ENCODE measurements at places on chromosomes 5 and 9.

- DNase-seq: no peak
Observed at GRCh38 chr5:171371326-171371725, 16.3 kb upstream of the NPM1 start.

GRCh38 chr5:126456217-126456820 is 33.1 kb downstream of the GRAMD2B start:
- DNase-seq: no peak

GRCh38 chr9:2610985-2611384 is 10.6 kb upstream of the VLDLR start:
- DNase-seq: no peak

- no peak for DNase-seq
Observed at GRCh38 chr5:152309926-152310450, 95.1 kb downstream of the NMUR2 start.

- no peak for DNase-seq
Observed at GRCh38 chr9:107046692-107047091, 183.7 kb downstream of the ZNF462 start.

- DNase-seq: peak; percentile 29
Observed at GRCh38 chr9:133737774-133738639, at the start of gene SARDH. SARDH (minus strand) TSS chr9:133738352; CDS start chr9:133734173, 4,179 bp downstream.

- no peak for DNase-seq
Observed at GRCh38 chr9:89802781-89803355, 198.1 kb downstream of the GADD45G start.

DNA sequence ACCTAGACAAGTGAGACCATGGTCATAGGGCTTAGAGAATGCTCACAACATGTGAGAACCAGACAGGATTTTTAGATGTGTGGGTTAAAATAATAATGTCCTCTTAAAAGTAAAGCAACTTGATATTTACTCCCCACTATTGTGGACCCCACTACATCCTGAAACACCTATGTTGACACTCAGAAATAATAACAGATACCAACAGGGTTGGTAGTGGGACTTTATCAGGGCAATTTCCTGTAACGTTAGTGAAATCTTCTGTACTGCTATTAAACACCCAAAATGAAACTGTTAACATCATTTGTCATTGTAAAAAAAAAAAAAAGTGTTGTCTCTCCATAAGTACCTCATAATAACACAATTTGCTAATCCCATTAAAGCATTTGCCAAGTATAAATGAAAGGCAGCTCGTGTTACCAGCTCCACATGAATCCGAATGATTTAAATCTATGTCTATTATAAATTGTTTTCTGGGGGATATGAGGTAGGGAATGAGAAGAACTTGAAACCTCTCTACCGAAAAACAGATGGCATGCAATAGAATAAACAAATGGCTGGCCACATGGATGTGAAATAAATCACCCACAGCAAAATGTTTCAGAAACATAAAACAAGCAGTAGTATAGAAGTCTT is 285.9 kb downstream of the ARHGEF28 start:
- DNase-seq: no peak

DNA sequence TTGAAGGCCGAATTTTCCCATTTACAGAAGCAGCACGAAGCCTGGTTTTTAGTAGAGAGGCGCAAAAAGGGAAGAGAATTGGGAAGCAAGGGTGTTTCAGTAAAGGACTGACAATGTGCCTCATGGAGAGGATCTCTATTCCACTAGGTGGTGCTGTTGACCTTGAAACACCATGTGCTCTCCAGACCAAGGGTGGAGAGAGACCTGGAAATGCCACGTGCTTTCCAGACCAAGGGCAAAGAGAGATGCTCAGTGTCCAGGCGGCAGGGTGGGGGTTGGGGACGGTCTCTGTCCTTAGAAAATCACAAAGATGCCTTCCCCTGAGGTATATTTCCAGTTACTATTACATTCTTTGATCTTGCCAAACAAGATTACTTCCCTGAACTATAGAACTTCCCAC is 425.3 kb downstream of the CSNK1G3 start:
- DNase-seq: no peak

DNA sequence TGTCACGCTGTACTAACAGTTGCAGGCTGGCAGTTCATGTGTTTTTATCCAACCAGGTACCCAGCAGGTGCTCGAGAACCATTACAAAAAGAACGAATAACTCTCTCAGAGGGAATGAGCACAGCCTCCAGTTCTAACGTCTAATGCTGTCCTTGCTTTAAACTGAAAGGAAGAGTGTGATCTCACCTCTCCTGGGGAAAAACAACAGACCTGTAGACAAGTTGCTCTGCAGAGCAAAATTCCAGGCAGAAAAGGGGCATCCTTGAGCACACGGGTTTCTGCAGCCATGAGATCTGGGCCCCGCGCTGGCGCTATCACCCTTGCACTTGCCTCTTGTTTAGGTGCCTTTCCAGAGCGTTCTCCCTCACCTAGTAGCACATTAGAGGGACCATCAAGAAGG is 92.5 kb upstream of the DNAH5 start:
- DNase-seq: no peak

DNA sequence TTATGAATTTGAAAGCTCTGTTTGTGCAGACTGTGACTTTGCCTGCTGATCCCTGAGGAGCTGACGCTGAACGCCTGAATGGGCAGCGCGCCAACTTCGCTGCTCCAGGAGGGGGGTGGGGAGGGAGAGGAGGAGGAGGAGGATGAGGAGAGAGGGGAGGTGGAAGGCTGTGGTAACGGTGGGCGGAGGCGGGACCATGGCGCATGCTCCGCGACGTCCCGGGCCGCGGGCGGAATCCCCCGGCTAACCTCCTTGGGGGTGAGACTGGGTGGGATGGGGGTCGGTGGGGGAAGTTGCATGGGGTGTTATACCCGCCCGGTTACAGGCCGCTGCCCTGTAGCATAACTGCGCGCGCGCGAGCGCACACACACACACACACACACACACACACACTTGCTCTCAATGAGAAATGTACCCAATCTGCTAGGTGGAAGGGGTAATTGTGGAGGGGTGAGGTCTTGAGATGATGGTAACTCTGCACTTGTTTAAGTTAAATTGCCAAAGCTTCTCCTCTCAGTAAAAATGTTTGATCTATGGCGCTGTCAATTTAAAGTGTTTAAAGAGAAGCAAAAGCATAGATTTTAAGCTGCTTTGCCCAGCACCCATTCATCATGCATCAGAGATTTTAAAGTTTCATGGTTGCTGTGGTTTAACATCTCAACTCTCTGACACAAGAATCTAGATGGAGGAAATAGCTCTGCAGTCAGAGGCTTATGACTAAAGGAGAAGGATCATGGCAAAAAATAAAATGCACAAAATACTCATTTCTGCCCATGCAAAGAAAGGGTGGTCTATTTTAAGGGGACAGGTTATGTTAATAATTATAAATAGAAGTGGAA is 76.6 kb upstream of the TBCA start:
- DNase-seq: no peak

- DNase-seq: no peak
Observed at GRCh38 chr5:34656001-34656699, at the start of gene RAI14. RAI14 (plus strand) TSS chr5:34656328; CDS start chr5:34686920, 30,592 bp downstream.

DNA sequence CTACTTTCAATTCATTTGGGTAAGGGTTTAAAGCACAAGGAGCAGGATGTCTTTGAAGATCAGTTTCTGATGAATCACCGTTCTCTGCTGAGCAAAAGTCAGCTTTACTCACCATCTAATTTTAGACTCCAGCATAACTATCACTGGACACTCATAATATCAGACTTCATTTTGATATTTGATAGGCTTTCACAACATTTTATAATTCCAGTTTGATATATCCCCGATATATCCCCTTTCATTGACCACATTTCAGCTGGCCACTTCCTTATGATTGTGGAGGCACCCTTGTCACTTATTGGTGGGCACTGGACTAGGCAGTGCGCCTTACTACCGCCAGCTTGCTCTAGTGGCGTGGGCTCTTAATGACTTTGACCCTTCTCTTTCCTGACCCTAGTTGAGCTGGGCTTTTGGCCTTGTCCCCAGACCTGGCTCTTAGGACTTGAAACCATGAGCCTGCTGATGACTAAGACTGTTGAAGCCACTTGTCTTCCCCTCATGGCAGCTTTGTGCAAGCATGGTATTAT is 46.8 kb downstream of the CYSTM1 start:
- no peak for DNase-seq

- DNase-seq: no peak
Observed at GRCh38 chr5:142314606-142315005, 10.2 kb downstream of the SPRY4 start.

- no peak for DNase-seq
Observed at GRCh38 chr9:68974431-68974830, 39.5 kb downstream of the PRKACG start.

- DNase-seq: no peak
Observed at GRCh38 chr5:178474562-178475184, 115.5 kb downstream of the COL23A1 start.

GRCh38 chr9:100774962-100775361 is 197.1 kb downstream of the CAVIN4 start:
- no peak for DNase-seq

- no peak for DNase-seq
Observed at GRCh38 chr5:131382407-131383395, 118.8 kb downstream of the CDC42SE2 start.

GRCh38 chr9:109192732-109193361 is 25.8 kb upstream of the FRRS1L start:
- no peak for DNase-seq

GRCh38 chr5:179822444-179822990 is 1.8 kb downstream of the SQSTM1 start:
- no peak for DNase-seq

DNA sequence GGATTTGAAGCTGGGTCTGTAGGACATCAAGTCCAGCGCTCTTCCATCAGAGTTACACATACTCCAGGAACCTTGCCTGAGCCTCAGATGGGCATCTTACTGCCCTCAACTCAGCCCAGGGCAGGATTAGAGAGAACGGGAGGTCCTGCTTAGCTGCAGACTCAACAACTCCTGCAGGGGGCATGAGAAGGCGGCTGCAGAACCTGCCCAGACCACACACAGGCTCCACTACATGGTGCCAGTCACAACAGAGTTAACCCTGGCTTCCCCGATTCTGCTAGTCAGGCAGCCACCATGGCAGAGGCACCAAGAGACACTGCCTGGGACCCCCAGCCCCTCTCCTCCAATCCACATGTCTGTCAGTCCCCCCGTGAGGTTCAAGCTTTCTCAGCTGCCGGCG is 23.9 kb upstream of the CPLX2 start:
- DNase-seq: no peak

- no peak for DNase-seq
Observed at GRCh38 chr5:58764199-58764598, 181.3 kb downstream of the RAB3C start.

DNA sequence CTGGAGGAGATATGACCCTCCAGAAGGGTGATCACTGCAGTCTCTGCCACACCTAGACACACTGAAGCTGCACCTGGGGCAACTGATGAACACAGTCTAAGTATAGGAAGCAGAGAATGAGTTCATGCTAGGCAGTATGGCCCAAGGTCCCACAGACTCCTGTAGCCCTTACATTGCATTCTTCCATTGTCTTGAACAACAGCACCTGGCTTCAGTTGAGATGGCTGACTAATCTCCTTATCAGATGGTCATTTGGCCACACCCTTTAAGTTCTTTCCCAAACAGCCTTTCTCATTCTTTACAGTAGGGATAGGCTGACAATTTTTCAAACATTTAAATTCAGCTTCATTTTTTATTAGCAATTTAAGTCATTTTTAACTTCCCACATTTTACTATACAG is 23.1 kb downstream of the CENPK start:
- DNase-seq: no peak

- DNase-seq: no peak
Observed at GRCh38 chr5:1151316-1151715, 39.5 kb upstream of the SLC12A7 start.

DNA sequence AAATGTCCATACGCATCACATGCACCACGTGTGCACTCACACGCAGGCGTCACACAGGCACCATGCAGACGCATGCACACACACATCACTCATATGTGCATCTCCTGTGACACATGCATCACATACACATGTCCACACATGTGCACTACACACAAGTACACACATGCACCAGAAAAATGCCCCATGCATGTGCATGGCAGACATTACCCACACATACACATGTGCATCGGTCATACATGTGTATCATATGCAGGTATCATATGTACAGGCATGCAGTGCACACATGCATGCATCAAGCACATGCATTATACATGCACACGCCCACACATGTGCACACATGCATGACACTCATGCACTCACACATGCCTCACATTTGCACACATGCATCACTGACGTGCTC is 26.1 kb downstream of the ADAMTS2 start:
- DNase-seq: no peak

GRCh38 chr9:95316274-95316673 is 1.2 kb downstream of the FANCC start:
- DNase-seq: no peak

- DNase-seq: no peak
Observed at GRCh38 chr9:32965566-32965965, 35.9 kb downstream of the APTX start.

GRCh38 chr5:160237571-160238093 is 8.3 kb downstream of the FABP6 start:
- DNase-seq: no peak

GRCh38 chr5:72265032-72265877 is 54.8 kb downstream of the MRPS27 start:
- DNase-seq: no peak

- no peak for DNase-seq
Observed at GRCh38 chr9:134283111-134283515, 43.1 kb upstream of the RXRA start.

DNA sequence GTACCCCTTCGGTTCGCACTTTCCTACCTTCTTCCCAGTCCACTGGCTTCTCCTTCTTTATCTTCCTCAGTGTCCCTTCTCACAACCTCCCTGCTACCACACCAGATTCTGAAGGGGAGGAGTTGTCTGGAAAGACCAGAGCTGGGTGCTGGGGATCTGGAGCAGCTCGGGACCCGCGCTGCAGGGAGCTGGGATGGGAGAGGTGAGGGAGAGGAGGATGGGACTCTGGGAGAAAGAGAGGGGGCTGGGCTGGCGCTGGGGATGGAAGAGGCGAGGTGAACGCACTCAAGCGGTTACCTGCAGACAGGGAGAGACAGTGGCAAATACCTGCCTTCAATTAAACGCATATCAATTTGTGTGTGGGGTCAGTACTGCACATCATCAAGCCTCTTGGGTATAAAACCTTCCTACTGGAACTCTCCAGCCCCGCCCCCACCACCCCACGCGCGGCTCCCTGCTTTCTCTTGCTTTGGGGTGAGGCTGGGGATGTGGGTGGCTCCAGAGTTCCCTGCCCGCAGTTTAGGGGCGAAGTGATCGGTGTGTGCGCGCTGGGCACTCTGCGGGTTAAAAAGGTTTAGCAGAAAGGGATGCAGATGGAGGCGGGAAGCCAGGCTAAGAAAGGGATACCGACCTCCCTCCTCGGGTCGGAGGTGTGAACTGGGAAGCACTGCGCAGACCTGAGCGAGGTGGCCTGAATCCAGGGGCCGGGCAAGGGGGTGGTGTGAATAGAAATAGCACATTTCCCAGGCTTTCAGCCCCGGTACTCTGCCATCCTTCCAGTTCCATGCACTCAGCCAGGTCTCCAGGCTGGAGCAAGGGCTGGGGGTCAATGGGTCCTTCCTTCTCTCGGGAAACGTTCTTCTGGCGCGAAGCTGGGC is 977 bp upstream of the PAM start:
- DNase-seq: no peak
